ENCODE measurements at places on chromosomes 5 and 9. TPM values are rescaled to one million over a fixed set of nuclear protein-coding genes. Genes with fewer than 3 reads are reported as not detected.

Gene EDIL3
- total RNA-seq, result 512 TPM

Gene BARX1
- total RNA-seq, result not detected

Gene BSPRY
- total RNA-seq, result not detected

Gene ROPN1L
- total RNA-seq, result 0.31 TPM

Gene ANKRD31
- total RNA-seq, result 0.13 TPM

Gene PRDM9
- total RNA-seq, result not detected

Gene NME5
- total RNA-seq, result 5.0 TPM

Gene CEL
- 0.19 TPM for total RNA-seq

Gene DRD1
- total RNA-seq, result 0.53 TPM

Gene SLC9A3
- 0.68 TPM for total RNA-seq

Gene ARHGEF39
- total RNA-seq, result 0.44 TPM

Gene RORB
- total RNA-seq, result 11.6 TPM

Gene PCDHA6
- 0.26 TPM for total RNA-seq

Gene SPATA6L
- total RNA-seq, result 0.79 TPM

Gene WDR36
- total RNA-seq, result 59.1 TPM

Gene PCDHB7
- 0.79 TPM for total RNA-seq

Gene PITX1
- 0.44 TPM for total RNA-seq

Gene TMEM232
- total RNA-seq, result 5.9 TPM

Gene PCDHB9
- 0.44 TPM for total RNA-seq

Gene HRH2
- total RNA-seq, result 0.93 TPM

Gene NTRK2
- 0.62 TPM for total RNA-seq

Gene SPEF2
- 1.7 TPM for total RNA-seq

Gene CCDC192
- not detected for total RNA-seq

Gene FAF2
- 37.9 TPM for total RNA-seq

Gene XRCC4
- 83.2 TPM for total RNA-seq

Gene FOXD4L3
- not detected for total RNA-seq

Gene IGIP
- 19.3 TPM for total RNA-seq

Gene PPP3R2
- total RNA-seq, result not detected

Gene FOXD4L6
- not detected for total RNA-seq

Gene FKTN
- total RNA-seq, result 21.3 TPM

Gene KLF4
- 25.3 TPM for total RNA-seq

Gene FREM1
- total RNA-seq, result 0.56 TPM

Gene UBAC1
- 28.5 TPM for total RNA-seq

Gene NTNG2
- total RNA-seq, result 1.6 TPM

Gene NPDC1
- total RNA-seq, result 28.4 TPM

Gene MARCHF11
- not detected for total RNA-seq

Gene MYORG
- total RNA-seq, result 0.92 TPM

Gene KIAA0825
- total RNA-seq, result 4.1 TPM

Gene SAXO1
- total RNA-seq, result under 0.01 TPM

Gene F2RL2
- 1.7 TPM for total RNA-seq

Gene ANKDD1B
- 1.3 TPM for total RNA-seq

Gene RETREG1
- total RNA-seq, result 1.1 TPM

Gene GRXCR2
- not detected for total RNA-seq

Gene CTSV
- 0.26 TPM for total RNA-seq

Gene SHROOM1
- 2.6 TPM for total RNA-seq

Gene NEURL1B
- total RNA-seq, result 3.4 TPM

Gene PCDHGA6
- 5.3 TPM for total RNA-seq

Gene CCDC187
- under 0.01 TPM for total RNA-seq

Gene TEX48
- not detected for total RNA-seq

Gene LRRC19
- total RNA-seq, result not detected

Gene SFXN1
- total RNA-seq, result 87.2 TPM

Gene ANGPTL2
- 56.7 TPM for total RNA-seq

Gene PTGER4
- total RNA-seq, result 20.6 TPM

Gene AGXT2
- total RNA-seq, result not detected

Gene OR1L6
- not detected for total RNA-seq

Gene INSL6
- total RNA-seq, result not detected
